ENCODE measurements at places on chromosomes 13 and 19.
A peak's percentile ranks its signal among the peaks of the same experiment; 100 is the strongest.

DNA sequence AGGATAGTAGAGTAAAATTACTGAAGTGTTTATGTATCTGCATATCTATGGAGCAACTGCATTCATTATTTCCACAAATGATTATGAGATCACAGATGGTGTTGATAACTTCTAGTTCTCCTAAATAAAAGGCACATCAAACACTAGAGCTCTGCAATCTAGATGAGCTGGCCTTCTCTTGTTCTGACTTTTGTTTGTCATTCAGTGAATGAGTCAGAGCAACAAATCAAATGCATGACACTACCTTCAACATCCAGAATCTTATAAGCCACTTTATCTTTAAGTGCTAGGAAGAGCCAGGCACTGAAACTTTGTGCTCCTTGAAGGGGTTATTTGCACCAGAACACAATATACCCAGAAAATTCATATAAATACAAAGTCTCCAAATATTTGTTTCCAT, 456.0 kb downstream of the PCDH17 start:
- DNase-seq: no peak

GRCh38 chr19:38849860-38850435, at the start of gene HNRNPL:
HNRNPL (minus strand) TSS chr19:38849986; CDS start chr19:38849966, 20 bp downstream.
- peak; percentile 100 for DNase-seq

- DNase-seq: no peak
Observed at GRCh38 chr19:52473655-52474350, 20.4 kb downstream of the ZNF578 start.

DNA sequence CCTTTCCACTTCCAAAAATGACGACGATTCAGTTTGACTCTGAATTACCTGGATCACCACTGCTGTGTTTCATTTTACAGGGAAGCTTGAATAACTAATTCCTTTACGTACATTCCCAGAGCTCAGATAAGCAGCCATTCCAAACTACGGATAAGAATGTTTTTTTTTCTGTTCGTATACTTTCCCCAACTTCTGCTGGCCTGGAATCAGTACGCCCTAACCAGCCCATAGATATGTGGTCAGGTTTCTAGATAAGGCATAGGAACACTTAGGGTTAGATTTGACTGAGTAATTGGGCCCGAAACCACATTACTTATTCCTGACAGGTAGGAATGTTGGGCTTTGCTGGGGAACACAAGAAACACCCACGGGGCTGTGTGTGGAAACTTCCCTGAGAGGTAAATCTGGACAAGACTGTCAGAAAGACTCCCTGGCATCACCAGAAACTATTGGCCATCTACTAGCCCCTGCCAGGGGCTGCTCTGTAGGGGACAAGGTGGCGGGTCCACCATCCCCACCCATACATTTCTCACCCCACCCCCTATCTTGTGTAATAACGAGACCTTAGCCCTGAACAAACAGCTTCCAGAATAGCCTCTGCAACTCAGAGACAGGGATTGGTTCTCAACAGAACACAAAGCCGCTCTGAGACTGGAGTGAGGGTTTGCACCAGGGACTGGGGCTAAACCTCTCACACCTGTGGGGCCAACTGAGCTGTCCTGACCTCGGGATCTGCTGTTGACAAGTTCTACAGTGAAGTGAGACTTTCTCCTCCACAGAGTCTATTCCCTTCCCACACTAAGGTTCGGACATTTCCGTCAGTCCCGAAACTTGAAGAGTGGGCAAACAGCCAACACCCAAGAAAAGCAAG, 15.6 kb downstream of the RHPN2 start:
- DNase-seq: no peak

GRCh38 chr13:107252428-107252827, 684.5 kb upstream of the ARGLU1 start:
- no peak for DNase-seq

DNA sequence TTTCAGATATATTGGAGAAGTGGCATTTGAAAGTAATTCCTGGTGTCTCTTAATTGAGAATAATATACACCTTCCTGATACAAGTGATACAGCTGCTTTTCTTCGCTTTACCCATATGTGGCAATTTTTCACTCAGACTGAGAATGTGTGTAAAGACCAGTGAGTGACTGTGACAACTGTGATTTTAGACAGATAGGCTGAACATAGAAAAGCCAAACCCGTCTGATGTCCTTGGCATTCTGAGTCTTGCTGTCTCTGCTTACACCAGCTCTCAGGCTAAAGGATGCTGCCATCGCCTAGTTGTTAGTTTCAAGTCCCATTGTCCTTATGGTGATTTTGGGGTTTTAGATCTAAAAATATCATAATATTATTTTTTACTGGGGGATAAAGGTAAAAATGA, 492.6 kb downstream of the RFC3 start:
- no peak for DNase-seq

- no peak for DNase-seq
Observed at GRCh38 chr19:9531933-9532332, 6.5 kb downstream of the ZNF426 start.

DNA sequence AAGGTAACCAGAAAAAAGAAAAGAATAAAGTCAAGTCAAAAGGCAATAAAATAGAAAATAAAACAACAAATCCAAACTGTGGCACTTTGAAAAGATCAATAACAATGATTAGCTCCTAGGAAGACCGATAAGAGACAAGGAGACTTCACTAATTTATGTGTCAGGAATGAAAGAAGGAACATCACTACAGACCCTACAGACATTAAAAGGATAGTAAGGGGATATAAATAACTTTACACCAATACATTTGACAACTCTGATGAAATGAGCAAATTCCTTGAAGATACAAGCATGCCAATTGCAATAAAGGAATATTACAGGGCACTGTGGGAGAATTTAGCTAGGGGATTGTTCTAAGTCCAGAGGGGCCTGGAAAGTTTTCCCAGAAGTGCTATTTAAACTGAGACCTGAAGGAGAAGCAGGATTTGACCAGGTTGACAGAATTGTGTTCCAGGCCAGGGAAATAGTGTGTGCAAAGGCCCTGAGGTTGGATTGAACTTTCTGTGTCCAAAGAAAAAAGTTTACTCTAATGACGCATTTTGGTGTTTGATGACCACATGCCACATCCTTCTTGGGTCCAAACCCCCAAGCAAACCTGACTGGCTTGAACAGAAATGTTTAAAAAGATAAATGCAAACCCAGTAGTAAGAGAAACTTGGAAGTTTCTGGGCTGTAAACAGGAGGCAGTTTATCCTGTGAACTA, 1.6 kb upstream of the C19orf38 start:
- DNase-seq: no peak

- DNase-seq: no peak
Observed at GRCh38 chr19:307793-308420, 16.7 kb upstream of the PLPP2 start.

GRCh38 chr19:51079481-51080110, 3.1 kb downstream of the KLK14 start:
- DNase-seq: no peak

DNA sequence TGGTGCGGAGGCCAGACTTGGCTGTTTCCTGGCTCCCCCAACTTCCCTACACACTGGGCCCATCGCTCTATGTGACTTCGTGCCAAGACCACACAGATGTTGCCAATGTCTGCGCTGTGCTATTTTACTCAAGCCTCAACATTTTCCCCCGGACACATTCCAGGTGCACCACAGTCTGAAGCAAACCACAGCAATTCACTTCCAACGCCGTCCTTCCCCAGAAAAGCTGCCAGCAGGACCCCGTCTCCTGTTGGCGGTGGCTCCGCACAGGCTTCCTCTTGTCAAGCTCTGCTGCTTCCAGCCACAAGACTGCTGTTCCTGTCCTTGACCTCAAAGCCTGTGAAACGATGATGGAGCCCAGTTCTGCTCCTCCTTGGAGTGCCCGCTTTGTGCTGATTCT, 100.7 kb downstream of the CRYL1 start:
- DNase-seq: no peak
